NCI-H1105 treated with DMSO at 0.1 percent for 48 hours (cell line): ENCODE measurements at places on chromosomes 13 and 19.

DNA sequence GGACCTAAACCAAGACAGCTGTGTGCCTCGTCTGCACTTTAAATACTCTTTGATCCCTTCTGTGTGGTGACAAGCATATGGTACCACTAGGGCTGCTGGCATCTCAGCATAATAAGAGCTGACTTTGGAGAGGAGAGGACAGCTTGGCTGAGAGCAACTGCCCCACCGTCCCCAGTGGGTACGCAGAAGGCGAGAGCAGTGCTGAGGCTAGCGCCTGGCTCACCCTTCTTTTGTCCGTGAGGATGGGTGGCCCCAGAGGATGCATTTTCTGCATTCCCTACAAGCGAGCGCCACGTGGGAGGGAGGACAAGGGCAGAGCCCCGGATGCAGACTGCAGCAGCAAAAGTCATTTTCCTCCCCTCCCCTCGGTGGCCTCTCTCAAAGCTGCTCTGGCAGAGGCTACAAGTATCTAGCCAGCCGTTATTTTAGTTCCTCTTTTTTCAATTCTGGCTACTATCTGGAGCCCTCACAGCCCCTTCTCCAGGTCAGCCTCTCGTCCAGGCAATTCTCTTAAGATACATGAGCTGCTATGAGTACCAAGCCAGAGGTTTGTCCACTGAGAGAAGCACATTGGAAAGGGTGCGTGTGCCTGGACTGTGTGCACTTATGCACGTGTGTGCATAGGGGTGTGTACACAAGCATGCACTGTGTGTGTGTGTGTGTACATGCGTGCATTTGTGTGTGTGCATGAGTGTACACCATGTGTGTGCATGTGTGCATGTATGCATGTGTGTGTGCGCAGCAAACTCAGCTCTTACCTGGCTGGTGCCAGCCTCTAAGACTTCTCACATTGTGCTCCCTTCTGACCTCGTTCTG, 51.3 kb downstream of the RAB20 start:
- no peak for DNase-seq

DNA sequence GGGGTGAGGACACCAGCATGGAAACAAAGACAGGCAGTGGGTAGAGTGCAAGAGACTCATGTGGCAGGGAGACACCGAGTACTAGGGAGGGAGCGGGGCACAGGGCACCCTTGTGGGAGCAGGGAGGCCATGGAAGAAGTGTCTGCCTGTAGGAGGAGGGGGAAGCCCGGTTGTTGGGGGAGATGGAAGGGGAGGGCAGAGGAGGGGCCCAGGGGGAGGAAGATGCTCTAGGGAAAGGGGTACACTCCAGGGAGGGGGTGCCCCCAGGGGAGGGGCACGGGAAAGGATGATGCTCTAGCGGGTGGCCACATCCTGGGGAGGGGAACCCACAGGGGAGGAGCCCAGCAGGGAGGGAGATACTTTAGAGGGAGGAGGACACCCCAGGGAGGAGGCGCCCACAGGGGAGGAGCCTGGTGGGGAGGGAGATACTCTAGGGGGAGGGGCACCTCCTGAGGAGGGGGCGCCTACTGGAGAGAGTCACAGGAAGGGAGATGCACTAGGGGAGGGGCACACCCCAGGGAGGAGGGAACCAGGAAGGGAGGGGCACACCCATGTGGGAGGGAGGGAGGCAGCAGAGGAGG, 24.9 kb downstream of the CPAMD8 start:
- no peak for DNase-seq

DNA sequence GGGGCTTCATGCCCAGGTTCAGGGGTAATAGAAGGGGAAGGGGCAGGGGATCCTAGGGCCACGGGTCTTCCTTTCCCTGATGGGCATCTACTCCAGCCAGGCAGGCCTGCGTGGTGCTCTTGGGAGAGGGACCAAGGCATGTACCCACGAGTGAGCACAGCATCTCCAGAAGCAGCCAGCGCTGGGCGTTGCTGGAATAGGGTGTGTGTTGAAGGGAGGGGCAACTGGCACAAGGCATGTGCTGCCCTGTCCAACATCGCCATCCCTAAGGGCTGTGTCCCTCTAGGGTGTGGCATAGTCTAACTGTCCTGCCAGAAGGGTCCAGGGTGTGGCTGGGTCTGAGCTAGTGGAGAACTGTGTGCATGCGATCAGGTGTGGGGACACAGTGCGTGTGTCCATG, 2.9 kb downstream of the NOTCH3 start:
- DNase-seq = no peak

- DNase-seq = peak; percentile 69
Observed at GRCh38 chr13:100088644-100089464, at the start of gene PCCA. TSS of gene PCCA (plus strand) at chr13:100089093. CDS start at chr13:100089121, 28 bp downstream.

- no peak for DNase-seq
Observed at GRCh38 chr13:36795463-36795862, 23.6 kb upstream of the RFXAP start.

- DNase-seq = no peak
Observed at GRCh38 chr19:49894011-49894664, 2.5 kb downstream of the IL4I1 start.

- DNase-seq = no peak
Observed at GRCh38 chr13:110238818-110239195, 68.2 kb downstream of the COL4A1 start.

DNA sequence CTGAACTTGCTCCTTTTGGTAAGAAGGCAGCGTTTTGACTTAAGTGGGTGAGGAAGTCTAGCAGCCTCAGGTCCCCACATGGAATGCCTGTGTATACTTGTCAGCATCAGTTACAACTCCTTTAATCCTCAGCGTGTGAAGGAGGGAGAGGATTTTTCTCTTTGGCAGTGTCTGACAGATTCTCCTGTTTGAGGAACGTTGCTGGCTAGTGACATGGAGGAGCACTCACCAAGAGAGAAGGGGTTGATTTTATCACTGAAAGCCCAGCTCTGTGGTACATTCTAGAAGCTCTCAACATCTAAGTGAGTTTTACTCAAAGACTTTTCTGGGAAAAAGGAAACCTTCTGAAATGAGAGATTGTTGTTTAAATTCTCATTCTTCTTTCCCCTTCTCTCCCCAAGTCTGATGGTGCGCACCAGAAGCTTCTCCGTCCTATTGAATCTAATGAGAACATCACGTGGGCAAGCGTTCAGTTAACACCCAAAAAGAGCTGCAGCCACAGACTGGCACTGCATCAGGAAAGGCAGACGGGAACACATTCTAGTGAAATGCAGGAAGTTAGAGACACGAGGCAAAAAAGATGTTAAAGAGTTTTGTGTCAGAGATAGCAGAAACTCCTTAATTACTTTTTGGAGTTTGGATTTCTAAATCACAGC, 58.2 kb downstream of the GJA3 start:
- no peak for DNase-seq
